ENCODE measurements at places on chromosomes 11 and 22. TPM values are rescaled to one million over a fixed set of nuclear protein-coding genes. Genes with fewer than 3 reads are reported as not detected.

C11orf91 gene
- total RNA-seq: not detected

HSPA8 gene
- 842 TPM for total RNA-seq

ARHGAP42 gene
- total RNA-seq: 12.8 TPM

DNA sequence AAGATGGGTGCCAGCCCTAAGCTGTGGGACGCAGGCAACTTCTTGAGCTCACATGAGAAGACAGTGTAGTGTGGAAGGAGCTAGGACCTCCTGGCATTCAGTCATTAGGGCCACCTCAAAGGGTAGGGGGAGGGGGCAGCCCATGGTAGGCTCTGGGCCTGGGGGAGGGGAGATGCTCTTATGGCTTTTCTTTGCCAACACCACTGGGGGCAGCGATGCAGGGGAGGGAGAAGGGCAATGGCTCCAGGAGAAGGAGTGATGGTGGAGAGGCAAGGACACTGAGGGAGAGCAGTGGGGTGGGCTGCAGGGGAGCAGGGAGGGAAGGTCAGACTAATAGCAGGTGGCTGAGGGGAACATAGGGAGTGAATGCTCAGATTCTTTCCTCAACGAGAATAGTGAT, 63.3 kb upstream of the SUSD2 start:
- no peak for DNase-seq

SHANK3 gene
- total RNA-seq: 18.3 TPM

DNA sequence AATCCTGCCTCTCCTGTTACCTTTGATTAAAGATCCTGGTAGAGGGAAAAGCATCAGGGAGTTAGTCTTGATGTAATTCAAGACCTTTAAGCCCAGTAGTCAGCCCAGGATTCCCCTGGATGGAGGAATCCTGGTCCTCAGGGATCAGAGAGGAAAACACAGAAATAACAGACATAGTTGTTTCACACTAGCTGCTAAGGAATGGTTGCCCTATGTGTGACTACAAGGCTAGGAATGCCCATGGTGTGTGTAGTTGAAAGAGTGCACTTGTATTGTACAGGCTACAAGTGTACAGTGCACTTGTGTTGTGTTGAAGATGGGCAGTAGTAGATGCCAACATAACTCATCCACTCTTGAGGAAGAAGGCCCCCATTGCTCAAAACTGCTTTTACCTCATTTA, 226.8 kb downstream of the AASDHPPT start:
- no peak for DNase-seq

DNA sequence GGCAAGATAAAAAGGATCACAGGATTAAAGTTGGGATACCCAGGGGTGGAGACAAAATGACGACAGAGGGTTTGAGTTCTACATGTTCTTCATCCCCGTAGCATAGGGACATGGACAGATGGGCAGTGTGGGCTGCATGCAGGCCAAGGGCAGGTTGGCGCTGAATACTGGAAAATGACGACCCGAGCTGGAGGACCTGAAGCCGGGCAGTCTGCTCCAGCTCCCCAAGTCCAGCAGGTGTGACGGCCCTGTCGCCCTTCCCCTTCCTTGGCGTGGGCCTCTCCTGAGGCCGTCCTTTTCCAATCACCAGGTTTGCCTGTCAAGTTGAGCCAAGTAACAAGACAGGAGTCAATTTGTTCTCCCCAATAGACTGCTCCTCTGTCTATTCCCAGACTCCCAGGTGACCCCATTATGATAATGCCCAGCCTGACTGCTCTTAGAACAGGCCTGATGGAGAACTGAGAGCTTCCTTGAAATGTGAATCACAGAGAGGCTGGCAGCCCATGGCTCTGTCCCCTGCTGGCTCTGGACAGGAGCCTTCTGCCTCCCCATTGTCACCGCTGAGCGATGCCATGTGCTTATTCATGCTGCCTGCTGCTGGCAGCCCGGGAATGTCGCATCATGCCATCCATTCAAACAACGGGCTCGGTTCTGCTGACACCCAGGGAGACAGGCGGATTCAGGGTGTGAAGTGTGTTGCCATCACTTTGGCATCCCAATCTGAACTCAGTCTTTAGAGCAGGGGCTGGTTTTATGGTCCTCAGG, 392.1 kb downstream of the NTM start:
- DNase-seq: no peak

OR6T1 gene
- total RNA-seq: not detected

ME3 gene
- total RNA-seq: 107 TPM

- DNase-seq: no peak
These were observed 69.4 kb downstream of the MRTFA start for GRCh38 chr22:40567106-40567505.

- no peak for DNase-seq
These were observed 65.5 kb downstream of the RPUSD4 start for GRCh38 chr11:126145954-126146353.

DNA sequence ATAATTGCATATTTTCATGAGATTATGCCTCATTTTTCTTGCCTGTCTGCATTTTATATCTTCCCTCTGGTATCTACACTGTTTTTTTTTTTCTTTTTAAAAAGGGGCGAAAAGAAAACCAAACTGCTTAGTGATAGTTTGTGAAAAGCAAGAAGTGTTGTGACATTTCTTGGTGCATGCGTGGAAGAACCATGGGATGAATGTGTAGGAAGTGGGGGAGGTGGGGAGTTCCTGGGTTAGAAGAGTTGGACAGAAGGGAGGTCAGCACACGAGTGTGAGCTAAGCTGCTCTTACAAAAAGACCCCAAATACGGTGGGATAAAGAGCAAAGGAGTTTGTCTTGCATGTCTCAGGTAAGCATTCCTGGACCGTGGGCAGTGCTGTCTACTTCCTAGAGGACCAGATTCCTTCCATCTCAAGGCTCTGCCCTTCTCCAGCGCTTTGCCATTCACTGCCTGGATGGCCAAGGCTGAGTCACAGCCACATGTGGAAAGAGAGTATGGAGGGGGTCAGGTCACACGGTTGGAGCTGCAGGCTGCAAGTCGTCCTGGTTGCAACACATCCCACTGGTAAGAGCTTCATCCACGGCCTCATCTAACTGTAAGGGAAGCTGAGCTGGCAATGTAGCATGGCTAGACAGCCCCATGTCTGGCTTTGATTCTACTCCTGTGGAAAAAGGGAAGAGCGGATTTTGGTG, 300.6 kb downstream of the DDX10 start:
- no peak for DNase-seq

FAM180B gene
- total RNA-seq: not detected

- peak; percentile 88 for DNase-seq
These were observed 129.0 kb upstream of the PARVA start for GRCh38 chr11:12248330-12248729.

C22orf42 gene
- not detected for total RNA-seq

TMA7B gene
- total RNA-seq: not detected

GRCh38 chr11:2325123-2325522, 23.3 kb downstream of the TSPAN32 start:
- no peak for DNase-seq

DNA sequence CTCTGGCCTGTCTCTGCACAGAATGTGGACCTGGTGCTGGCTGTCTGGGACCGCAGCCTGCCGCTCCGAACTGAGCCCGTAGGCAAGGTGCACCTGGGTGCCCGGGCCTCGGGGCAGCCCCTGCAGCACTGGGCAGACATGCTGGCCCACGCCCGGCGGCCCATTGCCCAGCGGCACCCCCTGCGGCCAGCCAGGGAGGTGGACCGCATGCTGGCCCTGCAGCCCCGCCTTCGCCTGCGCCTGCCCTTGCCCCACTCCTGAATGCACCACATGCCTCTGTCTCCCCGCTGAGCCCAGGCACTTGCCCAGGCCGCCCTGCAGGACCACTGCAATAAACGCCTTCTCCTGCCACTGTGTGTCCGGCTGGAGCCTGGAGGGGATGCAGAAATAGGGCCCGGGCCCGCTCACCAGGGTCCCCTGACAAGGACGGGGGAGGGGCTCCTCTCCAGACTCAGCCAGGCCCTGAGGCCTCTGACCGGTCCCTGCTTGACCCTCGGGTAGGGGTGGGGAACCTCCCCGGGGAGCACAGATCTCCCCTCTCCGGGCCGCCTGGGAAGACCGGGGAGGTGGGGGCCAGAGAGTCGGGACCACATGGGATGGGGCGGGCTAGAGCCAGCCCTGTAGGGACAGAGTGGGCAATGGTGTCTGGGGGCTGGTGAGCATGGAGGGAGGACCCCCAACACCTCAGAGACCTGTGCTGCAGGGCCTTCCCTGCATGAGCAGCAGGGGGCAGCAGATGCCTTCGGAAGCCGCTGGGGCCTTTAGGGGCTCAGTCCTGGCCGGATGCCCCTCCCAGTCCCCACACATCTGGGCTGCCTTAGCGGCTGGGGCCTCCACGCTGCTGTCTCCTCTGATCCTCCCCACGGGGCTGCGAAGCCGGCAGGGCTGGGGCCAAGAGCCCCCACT, 1.4 kb upstream of the TNNI2 start:
- DNase-seq: no peak

GRCh38 chr11:47060807-47061206, 115.9 kb downstream of the ARFGAP2 start:
- no peak for DNase-seq

GRCh38 chr11:32550207-32550606, 33.4 kb upstream of the EIF3M start:
- DNase-seq: no peak

Measured in prostate gland (tissue), 2 donors.